ENCODE measurements at places on chromosomes 3 and 15. TPM values are rescaled to one million over a fixed set of nuclear protein-coding genes. Genes with fewer than 3 reads are reported as not detected.

DNA sequence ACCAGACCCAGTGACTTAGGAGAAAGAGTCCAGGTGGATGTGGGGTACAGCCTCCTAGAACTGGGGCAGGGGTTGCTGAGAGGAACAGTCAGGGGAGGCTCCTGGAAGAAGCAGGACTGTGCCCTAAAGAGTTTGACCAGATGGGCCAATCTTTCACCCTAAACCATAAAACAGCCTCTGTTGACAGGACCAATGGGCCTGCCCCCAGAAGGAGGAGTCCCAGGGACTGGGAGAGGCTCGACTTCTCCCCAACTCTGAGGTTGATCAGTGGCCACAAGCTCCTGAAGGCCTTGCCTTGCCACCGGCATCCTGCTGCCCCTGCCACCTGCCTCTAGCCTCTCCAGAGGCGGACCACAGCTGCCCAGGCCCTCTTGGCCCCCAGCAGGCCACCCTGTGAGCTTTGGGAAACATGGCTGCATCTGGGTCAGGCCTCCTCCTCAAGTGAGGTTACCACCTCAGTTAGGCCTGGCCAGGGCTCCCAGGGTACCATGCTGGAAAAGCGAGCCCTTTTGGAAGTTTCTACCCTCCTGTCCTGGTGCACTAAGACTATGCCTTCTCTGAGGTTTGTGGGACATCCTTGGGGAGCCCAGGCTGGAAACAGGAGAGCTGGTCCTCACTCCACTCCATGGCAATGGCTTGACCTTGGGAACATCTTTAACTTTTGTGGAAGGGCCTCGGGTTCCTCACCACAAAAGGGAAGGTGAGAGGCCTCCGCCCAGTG is 2.8 kb downstream of the VIPR1 start:
- no peak overlapping the region for H3K4me3 ChIP-seq
- peaks cover 8% of the 10 kb centered on the region for H3K4me1 ChIP-seq
- H3K27me3 ChIP-seq: no peaks in the 10 kb centered on the region
- peak overlapping the region; percentile 69 for H3K27ac ChIP-seq
- no peak for DNase-seq

GRCh38 chr15:99564221-99565048 is 1.3 kb upstream of the MEF2A start:
- H3K4me1 ChIP-seq: no peaks in the 10 kb centered on the region
- H3K4me3 ChIP-seq: peak overlapping the region; percentile 77
- no peaks in the 10 kb centered on the region for H3K36me3 ChIP-seq
- H3K27ac ChIP-seq: peak overlapping the region; percentile 99

The ARGFX gene
- not detected for total RNA-seq

The FAM162A gene
- 21.9 TPM for total RNA-seq

DNA sequence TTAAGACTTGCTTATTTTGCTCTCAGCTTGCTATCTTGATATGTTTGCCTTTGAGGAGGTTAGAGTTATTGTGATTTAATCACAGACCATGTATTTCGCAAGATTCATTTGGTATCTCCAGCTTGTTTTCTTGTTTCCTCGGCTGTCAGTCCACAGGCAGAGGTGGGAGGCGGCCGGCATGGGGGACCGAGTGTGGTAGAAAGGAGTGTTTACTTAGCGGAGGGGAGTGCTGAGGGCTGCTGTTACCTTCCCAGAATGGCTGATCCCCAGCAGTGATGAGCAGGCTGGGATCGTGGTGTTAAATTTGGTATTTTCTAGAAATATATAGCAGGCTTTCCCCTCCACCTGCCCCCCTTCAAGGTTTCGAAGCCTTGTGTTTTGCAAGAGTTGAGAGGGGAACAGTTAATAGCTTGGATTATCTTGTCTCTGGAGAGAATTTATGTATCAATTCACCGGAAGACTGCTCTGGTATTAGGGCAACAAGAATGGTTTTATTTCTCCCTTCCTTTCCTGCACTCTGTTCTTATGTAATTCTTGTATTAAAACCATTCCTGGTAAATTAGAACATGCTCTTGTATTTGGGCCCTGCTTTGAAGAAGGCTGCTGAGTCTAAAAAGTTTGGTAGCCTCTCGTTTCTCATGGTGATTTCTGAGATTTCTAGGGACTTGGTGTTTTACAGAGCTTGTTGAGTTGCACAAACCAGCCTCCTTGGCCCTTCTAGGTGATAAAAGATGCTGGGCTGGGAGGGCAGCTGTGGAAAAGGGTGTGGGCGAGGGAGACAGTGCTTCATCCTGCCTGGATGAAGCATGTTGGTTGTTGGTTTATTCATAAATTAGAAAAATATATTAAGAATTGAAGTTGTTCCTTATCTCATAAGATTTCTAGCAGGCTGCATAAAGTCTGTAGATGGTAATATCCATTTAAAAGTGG is 151.4 kb downstream of the IGF1R start:
- H3K4me1 ChIP-seq: peaks cover 9% of the 10 kb centered on the region
- no peaks in the 10 kb centered on the region for H3K36me3 ChIP-seq
- no peak for DNase-seq
- peak overlapping the region; percentile 61 for H3K27ac ChIP-seq
- no peak overlapping the region for H3K4me3 ChIP-seq

GRCh38 chr15:69664572-69665571 is 212.3 kb downstream of the RPLP1 start:
- no peaks in the 10 kb centered on the region for H3K36me3 ChIP-seq
- peaks cover 22% of the 10 kb centered on the region for H3K4me1 ChIP-seq
- no peak overlapping the region for H3K4me3 ChIP-seq
- DNase-seq: no peak
- H3K27ac ChIP-seq: no peak overlapping the region

DNA sequence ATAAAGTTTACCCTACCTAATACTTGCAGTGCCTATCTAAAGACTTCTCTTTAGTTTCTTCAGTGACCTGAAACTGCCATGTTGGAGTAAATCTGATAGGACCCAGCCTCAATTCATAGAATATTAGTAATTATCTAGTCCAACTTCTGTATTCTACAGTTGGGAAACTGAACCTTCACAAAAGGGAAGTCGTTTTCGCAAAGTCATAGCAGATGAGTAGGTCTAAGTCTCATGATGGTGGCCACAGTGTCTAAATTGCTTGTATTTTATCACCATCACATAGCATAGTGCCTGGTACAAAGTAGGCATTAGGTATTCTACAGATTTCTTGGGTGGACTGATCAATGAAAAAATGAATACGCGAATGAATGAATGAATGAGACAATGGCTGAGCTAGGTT is 8.4 kb downstream of the GMNC start:
- no peak overlapping the region for H3K4me3 ChIP-seq
- no peaks in the 10 kb centered on the region for H3K36me3 ChIP-seq
- H3K27ac ChIP-seq: no peak overlapping the region
- H3K27me3 ChIP-seq: no peaks in the 10 kb centered on the region
- no peak for DNase-seq

The NUP210 gene
- total RNA-seq: 11.6 TPM

The TTC21A gene
- total RNA-seq: 8.4 TPM

DNA sequence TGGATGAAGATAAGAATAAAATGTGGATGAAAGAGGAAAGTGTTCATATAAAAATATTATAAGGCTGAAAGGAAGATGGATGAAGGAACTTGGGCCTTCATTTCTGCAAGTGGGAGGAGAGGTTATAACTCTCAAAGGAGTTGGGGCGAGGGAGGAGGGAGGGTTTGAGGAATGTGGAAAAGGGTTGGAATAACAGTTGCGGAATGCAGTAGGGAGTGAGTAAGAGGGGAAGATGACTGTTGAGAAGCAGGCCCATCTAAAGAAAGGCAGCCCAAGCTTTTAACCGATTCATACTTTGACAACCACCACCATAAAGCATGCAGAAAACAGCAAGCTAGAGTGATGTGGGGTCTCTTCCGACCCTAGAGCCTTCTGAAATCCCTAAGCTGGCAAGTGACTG is 8.3 kb upstream of the TM4SF4 start:
- no peak overlapping the region for H3K4me3 ChIP-seq
- H3K27me3 ChIP-seq: no peaks in the 10 kb centered on the region
- H3K36me3 ChIP-seq: no peaks in the 10 kb centered on the region
- H3K4me1 ChIP-seq: no peaks in the 10 kb centered on the region
- H3K27ac ChIP-seq: no peak overlapping the region
- DNase-seq: no peak

DNA sequence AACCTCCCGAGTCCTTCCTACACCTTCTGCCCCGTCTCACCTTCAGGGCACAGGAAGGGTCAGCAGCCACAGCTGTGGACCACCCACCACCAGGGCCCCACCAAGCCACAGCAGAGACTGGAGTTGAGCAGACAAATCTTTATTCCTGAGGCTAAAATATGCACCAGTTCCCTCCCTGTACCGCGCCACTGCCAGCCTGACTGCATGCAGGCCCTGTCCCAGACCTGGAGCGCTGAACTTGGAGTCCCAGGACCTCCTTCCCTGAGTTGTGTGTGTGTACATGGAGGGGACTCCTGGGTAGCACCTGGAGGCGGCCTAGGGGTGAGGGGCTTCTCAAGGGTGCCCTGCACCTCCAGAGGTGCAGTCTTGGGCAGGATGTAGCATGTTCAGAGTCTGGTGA is 4.0 kb upstream of the TMEM89 start:
- H3K4me3 ChIP-seq: no peak overlapping the region
- peaks cover 57% of the 10 kb centered on the region for H3K36me3 ChIP-seq
- no peaks in the 10 kb centered on the region for H3K4me1 ChIP-seq
- DNase-seq: no peak

DNA sequence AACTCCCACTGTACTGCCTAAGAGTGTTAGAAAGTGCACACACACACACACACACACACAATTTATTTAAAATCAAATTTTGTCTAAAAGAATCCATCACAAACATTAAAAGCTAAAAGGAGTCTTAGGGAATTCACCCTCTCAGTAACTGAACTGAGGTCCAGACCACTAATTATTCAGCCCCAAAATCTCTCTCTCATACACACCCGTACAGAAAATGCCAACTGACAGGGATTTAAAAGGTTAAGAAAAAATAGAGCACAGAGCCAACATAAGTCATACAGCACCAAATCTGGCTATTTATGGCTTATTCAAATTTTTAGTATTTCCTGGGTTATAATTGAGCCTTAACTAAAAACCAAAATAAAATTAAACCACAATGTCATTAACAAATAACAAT is 20.7 kb downstream of the GBE1 start:
- no peaks in the 10 kb centered on the region for H3K27me3 ChIP-seq
- no peak overlapping the region for H3K27ac ChIP-seq

The MOBP gene
- not detected for total RNA-seq

GRCh38 chr3:142278451-142278850 is 53.1 kb upstream of the GK5 start:
- H3K27ac ChIP-seq: no peak overlapping the region
- no peaks in the 10 kb centered on the region for H3K4me1 ChIP-seq
- H3K36me3 ChIP-seq: no peaks in the 10 kb centered on the region

GRCh38 chr15:39344662-39345141 is 236.2 kb upstream of the THBS1 start:
- no peaks in the 10 kb centered on the region for H3K36me3 ChIP-seq
- H3K4me3 ChIP-seq: no peak overlapping the region
- H3K27ac ChIP-seq: no peak overlapping the region
- H3K4me1 ChIP-seq: no peaks in the 10 kb centered on the region
- H3K27me3 ChIP-seq: no peaks in the 10 kb centered on the region
- no peak for DNase-seq

The ZNF80 gene
- total RNA-seq: not detected

The COLQ gene
- 13.2 TPM for total RNA-seq

The P2RY12 gene
- total RNA-seq: 1.7 TPM

DNA sequence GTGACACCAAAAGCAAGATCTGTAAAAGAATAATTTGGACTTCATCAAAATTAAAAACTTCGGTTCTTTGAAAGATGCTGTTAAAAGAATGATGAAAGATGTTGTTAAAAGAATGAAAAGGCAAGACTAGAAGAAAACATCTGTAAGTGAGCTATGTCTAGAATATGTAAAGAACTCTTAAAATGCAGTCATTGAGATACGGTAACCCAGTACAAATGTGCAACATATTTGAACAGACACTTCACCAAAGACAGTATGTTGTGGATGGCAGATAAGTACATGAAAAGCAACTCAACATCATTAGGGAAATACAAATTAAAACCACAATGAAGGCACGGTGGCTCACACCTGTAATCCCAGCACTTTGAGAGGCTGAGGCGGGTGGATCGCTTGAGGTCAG is 139.5 kb downstream of the LRIG1 start:
- no peaks in the 10 kb centered on the region for H3K4me1 ChIP-seq
- no peaks in the 10 kb centered on the region for H3K36me3 ChIP-seq
- H3K4me3 ChIP-seq: no peak overlapping the region
- H3K27ac ChIP-seq: no peak overlapping the region
- H3K27me3 ChIP-seq: no peaks in the 10 kb centered on the region

The ZDHHC19 gene
- total RNA-seq: not detected

DNA sequence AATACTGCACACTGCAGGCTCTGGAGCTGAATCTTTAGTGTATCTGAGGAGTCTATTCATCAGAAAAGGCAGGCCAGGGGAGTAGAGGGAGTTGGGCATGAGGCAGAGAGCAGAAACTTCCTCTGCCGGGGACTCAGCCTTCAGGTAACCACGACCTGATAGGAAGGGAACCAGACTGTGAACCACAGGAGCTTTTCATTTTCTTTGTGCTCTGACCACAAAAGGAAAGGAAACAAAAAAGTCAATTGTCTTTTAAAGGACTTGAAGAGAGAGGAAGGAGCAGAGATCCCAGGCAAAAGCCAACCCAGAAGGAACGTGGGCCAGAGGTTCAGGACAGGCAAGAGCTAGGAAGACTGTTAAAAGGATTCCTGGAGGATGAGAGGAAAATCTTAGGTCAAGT is 573.3 kb downstream of the EPHB1 start:
- H3K4me1 ChIP-seq: no peaks in the 10 kb centered on the region
- no peak for DNase-seq
- H3K4me3 ChIP-seq: no peak overlapping the region
- H3K27me3 ChIP-seq: no peaks in the 10 kb centered on the region
- no peak overlapping the region for H3K27ac ChIP-seq

The SCAMP5 gene
- 78.1 TPM for total RNA-seq

DNA sequence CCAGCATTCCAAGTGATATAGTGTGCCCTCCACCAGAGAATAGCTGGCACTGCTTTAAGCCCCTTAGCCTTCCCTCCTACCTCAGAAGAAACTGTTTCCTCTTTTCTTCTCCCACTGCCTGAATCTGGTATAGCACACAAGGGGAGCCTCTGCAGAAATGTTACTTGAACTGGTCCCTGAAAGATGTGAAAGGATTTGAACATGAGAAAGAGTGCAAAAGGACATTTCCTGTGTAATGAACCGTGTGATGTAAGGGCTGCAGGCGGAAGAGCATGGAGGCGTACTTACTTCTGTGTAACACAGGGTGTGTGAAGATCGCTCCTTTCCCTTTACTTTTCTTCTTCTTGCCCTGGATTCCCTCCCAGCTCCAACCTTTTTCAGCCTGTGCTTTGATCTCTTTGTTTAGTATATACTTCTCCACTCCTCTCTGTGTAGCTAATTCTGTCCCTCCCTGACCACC is 8.4 kb downstream of the TMOD3 start:
- DNase-seq: no peak
- H3K36me3 ChIP-seq: no peaks in the 10 kb centered on the region
- no peak overlapping the region for H3K27ac ChIP-seq

- no peak overlapping the region for H3K4me3 ChIP-seq
- no peak for DNase-seq
- no peaks in the 10 kb centered on the region for H3K4me1 ChIP-seq
- no peaks in the 10 kb centered on the region for H3K36me3 ChIP-seq
- H3K27me3 ChIP-seq: no peaks in the 10 kb centered on the region
- H3K27ac ChIP-seq: no peak overlapping the region
Observed at GRCh38 chr15:34793901-34794300, 1.4 kb downstream of the ACTC1 start.

GRCh38 chr3:107752202-107752990 is 229.6 kb downstream of the BBX start:
- no peak for DNase-seq
- H3K4me1 ChIP-seq: no peaks in the 10 kb centered on the region
- no peaks in the 10 kb centered on the region for H3K27me3 ChIP-seq
- H3K4me3 ChIP-seq: no peak overlapping the region
